Stimulated activated CD8-positive, alpha-beta memory T cell treated with anti-CD3 and anti-CD28 coated beads, Interleukin-7, amount 100 ng/mL, for 1 hour (primary cell): ENCODE measurements at places on chromosomes 5 and 9.

- DNase-seq: no peak
These were observed 157.0 kb downstream of the SH3GL2 start for GRCh38 chr9:17735859-17736258.

GRCh38 chr9:98999152-98999525 lies 55.4 kb downstream of the COL15A1 start:
- DNase-seq: no peak

DNA sequence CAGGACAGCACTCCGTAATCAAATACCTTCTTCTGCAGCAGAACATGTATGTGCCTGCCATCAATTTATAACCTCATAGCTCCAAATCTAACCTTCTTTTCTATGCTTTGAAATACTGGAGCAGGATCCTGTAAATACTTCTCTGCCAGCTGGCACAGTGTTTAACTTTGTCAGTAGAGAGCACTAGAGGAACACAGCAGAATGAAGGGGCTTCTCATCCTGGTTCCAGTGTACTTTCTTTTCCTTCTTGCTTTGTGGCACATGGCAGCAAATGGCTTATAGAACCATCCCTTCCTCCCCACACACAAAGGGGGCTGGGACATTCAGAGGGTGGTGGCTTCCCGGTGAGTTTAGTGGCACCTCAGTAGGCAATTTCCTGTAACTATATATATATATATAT lies 3.8 kb upstream of the FBXW11 start:
- DNase-seq: no peak

DNA sequence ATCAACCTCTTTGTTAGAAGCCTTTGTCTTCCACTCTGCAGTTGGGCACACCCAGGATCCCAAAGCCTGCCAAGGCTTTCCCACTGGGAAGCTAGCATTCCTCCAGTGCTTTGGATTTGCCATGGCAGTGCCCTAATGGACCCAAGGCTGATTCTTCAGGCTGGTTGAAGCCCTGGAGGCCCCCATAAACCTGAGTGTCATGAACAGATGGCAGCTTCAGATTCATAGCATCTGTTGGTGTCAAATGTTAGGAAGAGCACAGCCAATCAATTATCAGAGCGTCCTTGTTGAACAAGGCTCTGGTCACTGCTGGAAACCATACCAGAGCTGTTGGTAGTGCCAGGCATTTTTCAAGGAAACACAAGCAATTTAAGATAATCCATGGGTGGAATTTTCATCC lies 241.1 kb upstream of the KLF4 start:
- DNase-seq: no peak

- DNase-seq: no peak
These were observed 22.0 kb downstream of the GNG10 start for GRCh38 chr9:111683392-111683791.

GRCh38 chr5:158899211-158899610 lies 200.5 kb downstream of the EBF1 start:
- DNase-seq: no peak
